ENCODE measurements at places on chromosomes 7 and 10.

GRCh38 chr7:1268076-1268815, 35.6 kb downstream of the UNCX start:
- DNase-seq, result no peak

- DNase-seq, result no peak
Observed at GRCh38 chr7:130272381-130273080, 5.9 kb downstream of the CPA2 start.

DNA sequence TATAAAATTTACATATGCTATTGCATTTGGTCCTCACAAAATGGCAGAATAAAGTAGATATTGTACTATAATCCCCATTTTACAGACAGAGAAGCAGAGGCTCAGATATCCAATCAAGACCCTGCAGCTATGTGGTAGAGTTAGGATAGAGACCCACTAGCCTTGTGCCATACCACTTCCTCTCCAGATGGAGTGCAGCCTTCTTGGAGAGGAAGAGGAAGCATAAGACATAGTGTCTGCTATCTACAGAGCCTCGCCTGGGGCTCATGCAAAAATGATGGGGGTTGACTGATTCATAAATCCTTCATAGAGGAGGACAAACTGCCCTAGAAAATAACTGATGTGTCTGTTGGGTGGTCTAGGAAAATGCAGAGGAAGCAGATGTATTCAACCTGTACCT, 447.3 kb downstream of the KCNMA1 start:
- no peak for DNase-seq

DNA sequence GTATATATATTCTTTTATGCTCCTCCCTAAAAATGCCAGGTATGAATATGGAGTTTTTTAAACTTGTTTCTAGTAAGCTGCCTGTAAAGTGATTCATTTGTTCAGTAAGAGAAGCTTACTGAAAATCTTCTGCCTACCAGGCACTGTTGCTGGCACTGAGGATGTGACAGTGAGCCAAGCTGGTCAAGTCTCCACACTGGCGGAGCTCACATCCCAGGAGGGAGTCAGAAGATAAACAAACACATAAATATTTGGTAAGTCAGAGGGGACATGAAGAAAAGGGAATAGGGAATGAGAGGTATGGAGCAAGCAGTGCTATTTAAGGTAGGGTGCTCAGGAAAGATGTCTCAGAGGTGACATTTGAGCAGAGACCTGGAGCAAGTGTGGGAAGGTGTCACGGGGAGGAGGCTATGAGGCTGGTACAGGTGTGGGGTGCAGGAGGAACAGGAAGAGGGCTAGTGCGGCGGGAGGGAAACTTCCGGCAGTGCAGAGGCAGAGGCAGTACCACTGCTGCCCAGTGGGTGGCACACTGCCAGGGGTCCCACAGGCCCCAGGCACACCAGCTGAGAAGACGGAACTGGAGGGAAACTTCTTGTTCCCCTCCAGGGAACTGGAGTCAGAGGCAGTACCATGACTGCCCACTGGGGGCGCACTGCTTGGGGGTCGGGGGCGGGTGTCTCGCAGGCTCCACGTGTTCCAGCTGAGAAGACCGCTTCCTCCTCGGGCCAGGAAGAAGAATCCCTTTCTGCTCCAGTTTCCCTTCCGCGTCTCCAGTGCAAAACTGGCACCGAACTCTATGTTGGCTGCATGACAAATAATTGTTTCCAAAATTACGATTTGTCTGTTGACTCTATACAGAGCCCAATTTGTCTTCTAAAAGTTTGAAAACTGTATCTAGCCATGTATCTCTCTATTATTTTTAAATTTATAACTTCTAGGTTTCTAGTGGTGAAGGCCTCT, 161.0 kb downstream of the TEX36 start:
- DNase-seq, result no peak

DNA sequence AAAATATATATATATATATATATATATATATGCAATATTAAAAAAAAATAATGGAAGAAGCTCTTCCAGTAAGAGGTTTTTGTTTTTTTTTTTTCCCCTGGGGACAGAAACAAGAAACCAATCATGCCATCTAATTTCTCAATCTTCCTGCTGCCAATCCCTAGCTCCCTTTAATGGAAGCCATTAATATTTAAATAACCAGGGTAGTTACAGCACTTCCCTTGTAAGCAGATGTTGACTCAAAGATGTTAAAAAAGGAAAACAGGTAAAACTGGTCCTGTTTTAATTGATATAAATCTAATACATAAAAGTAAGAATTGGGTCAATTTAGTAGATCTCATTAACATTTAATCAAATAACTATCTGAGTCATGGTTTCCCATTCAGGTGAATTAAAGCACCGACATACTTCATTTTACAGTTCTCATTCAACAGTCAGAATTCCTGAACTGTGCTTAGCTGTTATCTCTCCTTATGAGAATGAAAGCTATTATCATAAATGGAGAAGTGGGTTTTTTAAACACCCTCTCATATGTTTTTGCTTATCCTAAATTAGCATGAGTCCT, 22.6 kb downstream of the CPVL start:
- no peak for DNase-seq

All from stimulated activated CD8-positive, alpha-beta memory T cell treated with anti-CD3 and anti-CD28 coated beads, Interleukin-12 subunit alpha, Interleukin-12 subunit beta, amount 100 ng/mL, for 1 hour (primary cell).